ENCODE measurements at places on chromosomes 2 and 18.

GRCh38 chr2:73892631-73893329, at the start of gene ACTG2:
TSS of gene ACTG2 (plus strand) at chr2:73893008. CDS start at chr2:73901312, 8,304 bp downstream.
- DNase-seq, result no peak

- DNase-seq, result no peak
Observed at GRCh38 chr2:191296083-191297006, 51.1 kb downstream of the MYO1B start.

GRCh38 chr18:23499291-23499781, 4.0 kb upstream of the RMC1 start:
- no peak for DNase-seq

- no peak for DNase-seq
Observed at GRCh38 chr2:124652099-124652498, 627.0 kb downstream of the CNTNAP5 start.

DNA sequence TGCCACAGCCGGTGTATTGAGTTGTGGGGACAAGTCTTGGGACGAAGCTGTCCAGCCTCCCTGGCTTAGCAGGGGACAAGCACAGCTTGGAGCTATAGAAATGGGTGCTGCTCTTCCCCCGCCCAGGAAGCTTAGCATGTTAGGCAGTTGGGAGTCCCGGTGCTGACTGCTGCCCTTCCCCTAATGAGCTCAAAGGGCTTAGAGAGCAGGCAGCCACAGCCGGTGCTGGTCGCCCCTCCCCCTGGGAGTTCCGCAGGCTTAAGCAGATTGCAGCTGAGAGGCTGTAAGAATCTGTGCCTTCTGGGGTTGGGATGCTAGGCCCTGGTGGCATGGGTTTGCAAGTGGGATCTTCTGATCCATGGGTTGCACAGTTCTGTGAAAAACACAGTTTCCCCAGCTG, 237.3 kb downstream of the DCDC2C start:
- DNase-seq, result no peak

DNA sequence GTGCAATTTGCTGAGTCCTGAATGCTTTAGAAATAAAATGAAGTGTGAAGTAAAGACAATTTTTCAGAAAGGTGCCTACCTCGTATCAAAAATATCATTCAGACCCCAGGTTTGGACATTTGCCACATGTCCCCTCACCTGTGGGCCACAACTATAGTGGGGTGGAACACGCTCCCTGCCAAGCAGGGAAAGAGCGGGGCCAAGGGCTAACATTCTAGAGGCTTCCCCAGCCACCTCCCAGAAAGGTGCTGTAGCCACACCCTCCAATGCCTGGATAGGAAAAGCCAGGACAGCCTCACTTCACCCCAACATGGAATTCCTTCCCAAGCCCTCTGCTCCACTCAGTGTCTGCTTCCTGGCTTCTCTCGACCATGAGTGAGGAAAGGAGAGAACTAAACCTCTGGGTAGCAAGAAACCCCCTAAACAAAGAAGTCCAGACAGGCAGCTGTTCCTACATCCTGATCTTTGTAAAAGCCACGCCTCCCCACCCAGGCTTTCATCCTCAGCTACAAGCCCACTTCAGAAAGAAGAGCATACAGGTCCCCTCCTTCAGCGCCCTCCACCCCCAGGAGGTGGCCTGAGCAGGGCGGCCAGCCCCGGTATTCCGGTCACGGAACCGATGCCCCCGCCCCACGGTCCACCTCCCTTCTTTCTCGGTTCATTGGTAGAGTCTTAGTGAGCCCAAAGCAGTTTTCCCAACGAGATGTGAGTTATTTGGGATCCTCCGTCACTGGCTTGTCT, 2.1 kb downstream of the COL6A3 start:
- no peak for DNase-seq
